CD4-positive, alpha-beta T cell treated with Interleukin-4 for 4 hours (primary cell): ENCODE measurements at places on chromosomes 1 and 21.

- no peak for DNase-seq
Measured at GRCh38 chr1:30773722-30774358, 16.3 kb upstream of the LAPTM5 start.

DNA sequence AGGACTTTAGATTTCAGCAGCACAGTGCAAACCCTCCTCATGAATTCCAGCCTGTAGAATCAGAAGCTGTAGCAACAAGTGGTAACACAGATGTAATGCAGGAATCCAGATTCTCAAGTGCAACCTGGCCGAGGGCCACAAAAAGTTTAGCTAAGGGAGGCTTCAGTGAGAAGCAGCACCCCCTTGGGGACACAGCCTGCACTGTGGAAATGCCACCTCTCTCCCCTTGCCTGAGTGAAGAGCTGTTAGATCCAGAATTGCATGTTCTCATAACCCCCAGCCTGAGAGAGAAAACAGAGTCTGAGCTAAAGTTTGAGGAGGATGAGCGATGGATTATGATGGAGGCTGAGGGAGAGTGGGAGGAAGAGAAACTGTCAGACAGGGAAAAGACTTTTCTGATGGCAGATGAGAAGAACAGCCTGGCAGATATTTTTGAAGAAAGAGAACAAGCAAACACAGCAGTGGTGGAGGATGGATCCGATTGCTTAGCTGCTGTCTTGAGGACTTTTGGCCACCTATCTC is 80.5 kb upstream of the BMP8A start:
- DNase-seq, result peak; percentile 58

- DNase-seq, result peak; percentile 60
Measured at GRCh38 chr1:1371746-1372711, 3.0 kb downstream of the AURKAIP1 start.

DNA sequence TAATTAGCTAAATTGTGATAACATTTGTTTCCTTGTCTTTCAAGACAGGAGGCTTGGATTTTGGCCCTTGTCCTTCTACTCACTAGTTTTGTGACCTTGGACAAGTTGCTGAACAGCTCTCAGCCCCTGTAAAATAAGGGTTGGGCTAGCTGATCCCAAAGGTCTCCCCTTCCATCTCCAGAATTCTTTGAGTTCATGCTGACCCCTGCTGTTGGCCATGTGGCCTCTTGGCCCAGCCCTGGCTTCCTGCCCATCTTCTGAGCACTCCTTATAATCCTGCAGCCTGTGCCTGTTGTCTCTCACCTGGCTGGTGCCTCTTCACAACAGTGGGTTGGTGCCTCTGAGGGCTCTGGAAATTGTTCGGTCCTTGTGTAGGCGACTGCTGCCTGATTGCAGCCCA is 10.1 kb downstream of the PTGFRN start:
- DNase-seq, result no peak

DNA sequence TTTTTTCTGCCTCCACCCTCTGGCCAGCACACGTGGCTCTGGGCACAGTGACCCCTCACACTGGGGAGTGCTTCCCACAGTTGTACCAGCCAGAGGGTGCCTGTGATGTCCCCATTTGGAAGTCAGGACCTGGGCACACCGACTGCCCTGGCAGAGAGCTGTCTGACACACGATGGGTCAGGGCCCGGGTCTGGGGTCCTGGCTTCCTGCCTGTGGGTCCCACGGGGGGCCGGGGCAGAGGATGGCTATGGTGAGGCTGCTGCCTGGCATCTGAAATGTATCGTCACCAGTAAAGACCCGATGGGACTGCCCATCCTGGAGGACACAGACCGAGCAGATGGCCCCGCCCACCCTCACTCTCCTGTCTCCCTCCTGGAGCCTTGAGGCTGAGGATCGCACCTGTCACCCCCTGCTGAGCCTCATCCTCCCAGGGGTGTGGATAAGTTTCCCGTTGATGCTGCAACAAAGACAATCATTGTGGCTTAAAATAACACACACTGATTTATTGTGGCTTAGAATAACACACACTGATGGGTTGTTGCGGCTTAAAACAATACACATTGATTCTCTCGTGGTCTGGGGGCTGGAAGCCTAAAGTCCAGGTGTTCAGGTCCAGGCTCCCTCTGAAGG is 88.8 kb upstream of the TTC34 start:
- DNase-seq, result no peak

- DNase-seq, result no peak
Measured at GRCh38 chr1:65399003-65399402, 21.5 kb upstream of the LEPR start.

GRCh38 chr21:41743321-41744027 is 23.4 kb downstream of the RIPK4 start:
- DNase-seq, result no peak

GRCh38 chr1:178237121-178237520 is 143.2 kb downstream of the RASAL2 start:
- no peak for DNase-seq
